ENCODE measurements at places on chromosomes 4 and X.

- DNase-seq = no peak
These were observed 35.1 kb downstream of the CLDN22 start for GRCh38 chr4:183284965-183285364.

DNA sequence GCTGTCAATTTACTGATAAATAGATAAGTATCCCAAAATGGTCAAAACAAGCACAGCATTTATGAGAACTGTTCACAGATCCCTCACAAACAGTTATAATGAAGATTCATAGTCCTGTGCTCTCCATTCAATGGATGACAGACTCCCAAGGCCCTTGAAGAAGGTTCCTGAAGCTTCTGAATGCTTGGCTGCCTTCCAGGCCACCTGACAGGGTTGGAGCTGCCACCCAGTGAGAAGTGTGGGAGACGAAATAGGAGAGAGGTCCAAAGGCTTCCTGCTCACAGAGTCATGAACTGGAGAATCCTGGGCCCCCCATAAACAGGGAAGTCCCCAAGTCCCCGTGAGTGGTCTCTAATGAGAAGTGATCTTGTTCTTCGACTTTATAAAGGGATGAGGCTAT, 26.0 kb upstream of the ANXA3 start:
- no peak for DNase-seq

DNA sequence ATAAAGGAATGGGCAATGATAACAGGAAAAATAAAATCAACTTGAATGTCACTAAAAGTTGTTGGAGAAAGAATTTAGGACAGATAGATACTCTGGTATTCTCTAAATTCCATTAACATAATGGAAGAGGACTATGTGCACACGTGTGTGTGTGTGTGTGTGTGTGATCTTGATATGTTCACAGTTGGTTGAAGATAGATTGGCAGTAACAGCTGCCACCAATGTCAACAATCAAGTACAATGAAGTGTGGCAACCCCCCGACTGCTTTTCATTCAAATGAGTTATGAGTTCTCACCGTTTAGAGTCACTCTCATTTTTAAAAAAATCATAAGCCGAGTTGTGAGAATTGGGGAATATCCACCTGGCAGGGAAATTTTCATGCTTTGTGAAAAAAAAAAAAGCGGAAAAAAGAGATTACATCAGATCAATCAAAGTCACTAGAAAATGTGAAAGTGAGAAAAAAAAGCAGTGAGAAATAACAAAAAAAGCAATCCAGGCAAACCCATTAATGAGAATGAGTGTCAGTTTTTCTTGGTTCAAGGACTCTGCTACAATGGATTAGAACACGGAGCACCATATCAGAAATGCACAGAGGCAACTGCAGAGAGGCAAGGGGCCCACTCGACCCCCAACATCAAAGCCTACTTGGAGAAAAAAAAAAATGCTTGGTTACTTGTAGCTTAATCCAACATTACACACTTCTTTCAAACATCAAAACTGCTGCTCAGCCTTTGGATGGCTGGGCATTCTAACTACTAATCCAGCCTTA, 414.9 kb upstream of the PITX2 start:
- DNase-seq = no peak

DNA sequence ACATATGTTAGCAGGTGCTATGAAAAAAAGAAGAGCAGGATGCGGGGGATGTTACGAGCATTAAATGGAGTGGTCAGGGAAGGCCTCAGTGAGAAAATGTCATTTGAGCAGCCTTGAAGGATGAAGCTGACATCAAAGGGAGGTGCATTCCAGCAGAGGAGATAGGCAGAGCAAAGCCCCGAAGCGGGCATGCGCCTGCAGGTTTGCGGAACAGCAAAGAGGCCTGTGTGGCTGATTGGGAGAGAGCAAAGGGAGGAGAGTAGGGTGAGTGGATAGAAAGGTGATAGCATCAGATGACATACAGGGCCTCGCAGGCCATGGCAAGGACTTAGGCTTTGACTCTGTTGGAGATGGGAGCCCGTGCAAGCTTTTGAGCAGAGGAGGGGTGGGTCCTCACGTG, 95.4 kb upstream of the GPR50 start:
- no peak for DNase-seq

GRCh38 chr4:183254162-183254561, 65.9 kb downstream of the CLDN22 start:
- no peak for DNase-seq

GRCh38 chrX:72165551-72165950, 16.0 kb upstream of the PIN4 start:
- DNase-seq = no peak

DNA sequence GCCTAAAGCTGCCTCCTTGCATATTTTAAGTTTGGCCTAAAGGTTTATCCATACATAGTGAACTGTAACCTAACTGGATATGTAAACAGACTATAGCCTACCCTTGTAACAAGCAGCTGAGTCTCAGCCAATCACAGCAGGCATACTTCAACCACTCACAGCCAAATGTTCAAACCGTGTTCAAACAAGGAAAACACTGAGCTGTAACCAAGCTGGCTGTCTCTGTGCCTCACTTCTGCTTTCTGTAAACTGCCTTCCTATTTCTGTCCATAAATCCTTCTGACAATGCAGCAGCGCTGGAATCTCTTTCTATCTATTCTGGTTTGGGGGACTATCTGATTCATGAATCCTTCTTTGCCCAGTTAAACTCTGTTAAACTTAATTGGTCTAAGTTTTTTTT, 16.4 kb downstream of the DSPP start:
- DNase-seq = no peak

DNA sequence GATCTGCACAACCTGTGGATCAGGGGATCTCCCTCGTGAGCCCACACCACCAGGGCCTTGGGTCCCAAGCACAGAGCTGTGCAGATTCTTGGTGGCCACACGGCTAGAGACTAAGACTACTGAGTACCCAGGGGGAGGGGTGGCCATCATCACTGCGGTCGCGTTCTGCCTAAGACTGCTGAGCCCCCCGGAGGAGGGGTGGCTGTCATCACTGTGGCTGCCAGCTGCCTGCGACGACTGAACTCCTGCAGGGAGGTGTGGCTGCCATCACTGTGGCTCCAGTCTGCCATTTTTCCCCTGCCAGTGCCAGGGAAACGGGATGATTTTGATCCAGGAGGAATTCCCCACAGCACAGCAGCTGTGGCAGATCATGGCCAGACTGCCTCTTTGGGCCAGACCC, 141.7 kb upstream of the SPANXB1 start:
- DNase-seq = no peak

GRCh38 chr4:7147661-7148310, 44.6 kb upstream of the SORCS2 start:
- no peak for DNase-seq

DNA sequence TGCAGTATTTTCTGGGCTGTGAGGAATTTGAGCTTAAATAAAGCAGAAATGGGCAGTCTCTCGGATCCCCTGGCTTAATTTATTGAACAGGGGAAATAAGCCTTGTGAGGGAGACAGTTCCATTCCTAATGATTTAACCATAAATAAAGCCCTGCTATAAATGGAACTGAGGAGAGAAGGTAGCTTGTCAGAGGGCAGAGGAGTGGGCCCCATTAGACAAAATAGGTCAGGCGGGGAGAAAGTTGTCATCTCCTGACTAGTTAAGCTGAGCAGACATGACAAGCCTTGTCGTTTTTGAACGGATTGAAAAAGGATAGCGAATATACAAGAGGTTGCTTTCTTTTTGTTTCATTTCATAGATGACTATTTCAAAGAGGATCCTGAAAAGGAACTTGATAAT, 39.3 kb downstream of the SMPX start:
- no peak for DNase-seq

GRCh38 chrX:30241724-30242415, at the start of gene MAGEB4:
MAGEB4 (plus strand) TSS chrX:30242000; CDS start chrX:30242136, 136 bp downstream.
- no peak for DNase-seq

GRCh38 chr4:147303174-147303872, 177.6 kb upstream of the EDNRA start:
- no peak for DNase-seq

DNA sequence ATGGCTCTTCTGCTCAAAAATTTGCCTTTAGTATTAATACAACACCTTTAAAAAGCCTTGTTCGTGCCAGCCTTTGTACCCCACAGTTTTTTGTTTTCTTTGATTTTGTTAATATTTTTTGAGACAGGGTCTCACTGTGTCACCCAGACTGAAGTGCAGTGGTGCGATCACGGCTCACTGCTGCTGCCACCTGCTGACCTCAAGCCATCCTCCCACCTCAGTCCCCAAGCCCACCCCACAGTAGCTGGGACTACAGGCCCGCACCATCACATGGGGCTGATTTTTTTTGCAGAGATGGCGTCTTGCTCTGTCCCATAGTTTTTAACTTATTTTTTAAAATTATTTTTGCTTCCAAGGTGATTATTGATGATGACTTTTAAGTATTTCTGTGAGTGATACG, 134.0 kb downstream of the HTR2C start:
- no peak for DNase-seq

- no peak for DNase-seq
These were observed 540.3 kb upstream of the GALNT7 start for GRCh38 chr4:172628263-172628662.

GRCh38 chr4:82718162-82718940, 80.2 kb downstream of the SCD5 start:
- no peak for DNase-seq
